Activated gamma-delta T cell treated with Interleukin-2 at 50 U/mL for 16 hours (primary cell): ENCODE measurements at places on chromosomes 3 and 15.

- DNase-seq, result no peak
These were observed 8.6 kb upstream of the SEC13 start for GRCh38 chr3:10329495-10330015.

DNA sequence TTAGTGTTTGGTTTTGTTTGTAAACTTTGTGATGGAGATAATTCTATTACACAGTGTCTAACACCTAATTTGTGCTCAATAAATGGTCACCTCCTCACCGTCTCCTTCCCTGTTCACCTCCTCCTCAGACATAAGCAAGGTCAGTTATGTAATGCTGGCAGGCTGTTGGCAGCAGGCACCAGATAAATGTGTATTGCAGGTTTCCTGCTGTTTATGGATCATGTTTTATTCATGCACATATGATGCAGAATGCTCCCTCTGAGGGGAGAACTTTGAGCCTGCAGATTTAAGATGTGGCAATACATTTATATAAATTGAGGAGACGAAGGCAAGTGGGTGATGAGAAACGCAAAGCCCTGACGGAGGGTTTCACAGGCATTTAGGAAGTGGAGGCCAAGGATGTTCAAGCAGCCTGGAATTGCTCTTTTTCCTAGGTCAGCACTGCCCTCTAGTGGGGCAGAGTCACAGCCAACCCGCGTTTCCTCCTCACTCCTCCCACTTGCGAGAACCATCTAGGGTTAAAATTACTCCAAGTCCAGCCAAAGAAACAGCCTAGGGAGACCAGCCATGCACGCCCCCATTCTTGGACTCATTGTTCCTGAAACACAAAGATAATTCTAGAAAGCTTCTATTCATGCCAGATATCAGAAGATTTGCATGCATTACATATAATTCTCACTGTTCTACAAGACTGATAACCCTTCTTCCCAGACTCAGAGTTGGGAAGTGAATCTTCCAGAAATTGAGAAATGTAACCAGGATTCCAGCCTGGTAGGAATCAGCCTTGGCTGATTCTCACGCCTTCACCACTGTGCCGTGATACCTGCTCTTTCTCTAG is 228.7 kb downstream of the SLCO3A1 start:
- peak; percentile 16 for DNase-seq

- DNase-seq, result no peak
These were observed 3.8 kb downstream of the ST3GAL6 start for GRCh38 chr3:98766924-98767323.

DNA sequence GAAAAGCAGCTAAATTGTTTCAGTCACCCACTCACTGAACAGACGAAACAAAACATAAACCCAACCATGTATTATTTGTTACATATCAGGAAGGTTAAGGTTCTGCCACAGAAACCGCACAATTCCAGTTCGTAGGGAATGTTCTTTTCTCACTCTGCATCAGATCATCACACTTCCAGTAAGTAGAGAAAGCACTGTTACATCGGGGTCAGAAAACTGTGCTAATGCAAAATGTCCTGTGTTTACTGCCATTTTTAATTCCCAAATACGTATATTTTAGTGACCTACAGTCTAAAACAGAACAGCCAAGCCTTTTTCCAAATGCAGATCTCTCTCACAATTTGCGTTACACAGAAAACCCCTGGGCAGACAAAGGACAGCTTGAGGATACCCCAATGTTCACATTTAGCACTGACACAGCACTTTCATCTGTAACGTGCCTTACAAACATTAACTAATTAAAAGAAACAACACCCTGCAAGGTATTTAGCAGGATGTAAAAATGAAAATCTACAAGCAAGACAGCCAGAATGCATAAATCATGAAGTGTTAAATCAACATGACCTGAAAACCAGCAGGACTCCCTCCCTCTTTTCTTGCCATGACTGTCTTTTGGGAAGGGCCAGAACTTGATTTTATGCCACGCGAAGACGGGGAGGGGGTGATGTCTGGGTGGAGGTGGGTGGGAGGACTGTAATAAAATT is 34.8 kb upstream of the SKIL start:
- DNase-seq, result no peak

- DNase-seq, result no peak
These were observed 1.6 kb downstream of the OXTR start for GRCh38 chr3:8767667-8768363.

GRCh38 chr3:43638594-43639447 is 17.0 kb upstream of the ANO10 start:
- DNase-seq, result peak; percentile 20

- no peak for DNase-seq
These were observed 214.9 kb downstream of the CBLB start for GRCh38 chr3:105653868-105654267.

DNA sequence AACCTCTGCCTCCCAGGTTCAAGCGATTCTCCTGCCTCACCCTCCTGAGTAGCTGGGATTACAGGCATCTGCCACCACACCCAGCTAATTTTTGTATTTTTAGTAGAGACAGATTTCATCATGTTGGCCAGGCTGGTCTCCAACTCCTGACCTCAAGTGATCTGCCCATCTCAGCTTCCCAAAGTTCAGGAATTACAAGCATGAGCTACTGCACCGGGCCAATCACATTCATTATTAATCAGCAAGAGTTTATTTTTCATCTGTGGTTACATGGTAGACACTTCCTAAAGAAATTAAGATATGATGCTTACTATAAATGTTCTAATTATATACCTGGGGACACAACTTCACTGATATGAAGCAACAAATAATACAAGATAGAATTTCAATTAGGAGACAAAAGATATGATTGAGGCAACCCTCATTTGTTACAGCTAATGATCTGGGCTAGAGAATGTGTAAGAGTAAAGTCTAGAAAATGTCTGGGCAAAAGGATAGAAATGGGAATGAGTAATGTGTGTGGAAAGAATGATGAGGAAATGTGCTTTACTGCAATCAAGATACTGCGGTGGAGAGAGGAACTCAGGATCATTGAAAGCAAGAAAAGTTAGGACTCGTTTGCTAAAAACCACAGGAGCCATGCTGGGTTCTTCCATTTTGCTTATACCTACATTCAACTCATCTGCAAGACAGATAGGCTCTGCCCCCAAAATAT is 366.8 kb downstream of the ZIC1 start:
- DNase-seq, result no peak

GRCh38 chr3:129327510-129327909 is 48.8 kb downstream of the HMCES start:
- DNase-seq, result no peak

DNA sequence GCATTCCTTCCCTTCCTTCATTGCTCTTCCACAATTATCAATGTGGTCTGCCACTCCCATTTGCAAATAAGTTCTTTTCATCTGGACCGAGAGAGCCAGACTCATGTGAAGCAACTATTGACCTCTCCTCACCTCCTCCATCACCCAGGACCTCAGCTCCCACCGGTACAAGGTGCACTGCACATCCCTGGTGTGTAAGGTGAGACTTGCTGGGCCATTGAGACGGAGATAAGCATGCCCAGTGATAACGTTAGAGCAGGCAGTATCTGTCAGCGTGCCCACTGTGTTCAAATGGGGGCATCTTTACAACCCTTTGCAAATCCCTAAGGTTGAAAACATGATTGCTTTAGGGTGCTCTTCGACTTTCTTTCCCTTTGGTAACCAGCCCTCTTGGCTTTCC is 154.8 kb downstream of the ADAMTS17 start:
- no peak for DNase-seq

- DNase-seq, result no peak
These were observed 59.8 kb upstream of the UNC13C start for GRCh38 chr15:53918180-53919079.

DNA sequence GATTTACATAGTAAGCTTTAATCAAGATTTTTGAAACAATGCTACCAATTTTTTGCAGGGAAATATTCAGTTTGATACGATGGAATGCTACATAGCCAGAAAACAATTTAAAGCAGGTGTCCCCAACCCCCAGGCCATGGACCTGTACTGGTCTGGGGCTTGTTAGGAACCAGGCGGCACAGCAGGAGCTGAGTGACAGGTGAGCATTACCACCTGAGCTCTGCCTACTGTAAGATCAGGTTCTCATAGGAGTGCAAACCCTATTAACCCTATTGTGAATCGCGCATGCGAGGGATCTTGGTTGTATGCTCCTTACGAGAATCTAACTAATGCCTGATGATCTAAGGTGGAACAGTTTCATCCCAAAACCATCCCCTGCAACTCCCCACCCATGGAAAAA is 322.6 kb upstream of the NECTIN3 start:
- DNase-seq, result no peak

- DNase-seq, result no peak
These were observed 14.2 kb upstream of the RFT1 start for GRCh38 chr3:53144446-53144845.

GRCh38 chr15:100909989-100910955 is 8.9 kb upstream of the LRRK1 start:
- DNase-seq, result no peak

- DNase-seq, result no peak
These were observed 588.4 kb downstream of the NAALADL2 start for GRCh38 chr3:175447521-175447920.

GRCh38 chr3:115381931-115382330 is 234.8 kb upstream of the ZBTB20 start:
- DNase-seq, result no peak

GRCh38 chr15:70758790-70759462 is 4.4 kb downstream of the UACA start:
- no peak for DNase-seq

DNA sequence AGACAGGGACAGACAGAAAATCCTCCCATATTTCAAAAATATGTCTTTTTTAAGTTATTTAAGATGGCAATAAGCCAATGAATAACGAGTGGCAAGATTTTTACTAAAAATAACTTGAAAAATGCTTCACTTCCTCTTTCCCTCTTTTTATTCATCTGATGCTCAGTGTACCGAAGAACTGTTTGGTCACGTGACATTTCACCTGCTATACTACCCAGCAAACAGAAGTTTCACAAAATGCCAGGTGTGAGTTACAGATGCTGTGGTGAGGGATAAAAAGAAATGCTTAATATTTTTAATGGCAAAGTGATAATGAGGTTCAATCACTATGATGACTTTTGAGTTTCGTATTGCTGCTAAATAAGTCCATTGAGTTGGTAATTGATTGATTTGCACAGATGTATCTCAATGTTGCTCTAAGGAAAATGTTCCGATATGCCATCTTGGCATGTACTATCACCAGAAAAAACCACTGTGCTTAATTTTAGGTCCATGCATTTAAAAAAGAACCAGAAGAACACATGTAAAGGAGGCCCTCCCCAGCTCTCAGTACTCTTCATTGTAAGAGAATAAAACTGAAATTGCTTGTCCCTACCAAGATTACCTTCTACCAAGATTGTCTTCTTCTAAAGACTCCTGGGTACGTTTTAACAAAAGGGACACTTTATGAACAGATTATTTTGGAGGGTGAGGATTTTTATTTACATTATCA is 26.0 kb upstream of the SEC62 start:
- no peak for DNase-seq

- DNase-seq, result no peak
These were observed at the start of gene SPSB4 for GRCh38 chr3:141050576-141051442. Gene SPSB4 (plus strand): TSS chr3:141051347. CDS start chr3:141066105, 14,758 bp downstream.

DNA sequence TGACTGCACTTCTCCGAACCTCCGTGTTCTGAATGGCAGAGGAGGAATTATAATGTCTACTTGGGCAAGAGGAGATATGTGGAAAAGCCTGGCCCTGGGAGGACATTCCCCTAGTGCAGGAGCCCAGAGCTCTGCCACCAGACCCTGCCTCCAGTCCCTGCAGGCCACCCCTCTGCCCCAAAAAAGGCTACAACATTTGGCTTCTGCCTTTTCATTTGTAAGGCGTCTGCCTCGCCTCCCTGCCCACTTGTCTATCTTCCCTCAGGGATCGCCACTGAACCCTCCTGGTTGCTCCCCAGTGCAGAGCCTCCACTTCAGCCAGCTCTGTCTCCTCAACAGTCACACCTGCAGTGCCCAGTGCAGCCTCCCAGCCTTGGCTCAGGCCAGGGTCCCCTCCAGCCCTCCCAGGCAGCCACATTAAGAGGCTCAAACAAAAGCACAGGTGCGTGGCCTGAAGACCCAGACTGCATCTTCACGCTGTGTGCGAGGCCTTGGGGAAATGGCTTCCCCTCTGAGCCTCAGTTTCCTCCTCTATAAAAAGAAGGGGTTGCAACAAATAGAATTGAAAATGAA is 125.9 kb upstream of the SMAD3 start:
- DNase-seq, result no peak

GRCh38 chr3:152518346-152518745 is 249.6 kb downstream of the MBNL1 start:
- DNase-seq, result no peak

- no peak for DNase-seq
These were observed 154.3 kb downstream of the RBPMS2 start for GRCh38 chr15:64621056-64621455.

DNA sequence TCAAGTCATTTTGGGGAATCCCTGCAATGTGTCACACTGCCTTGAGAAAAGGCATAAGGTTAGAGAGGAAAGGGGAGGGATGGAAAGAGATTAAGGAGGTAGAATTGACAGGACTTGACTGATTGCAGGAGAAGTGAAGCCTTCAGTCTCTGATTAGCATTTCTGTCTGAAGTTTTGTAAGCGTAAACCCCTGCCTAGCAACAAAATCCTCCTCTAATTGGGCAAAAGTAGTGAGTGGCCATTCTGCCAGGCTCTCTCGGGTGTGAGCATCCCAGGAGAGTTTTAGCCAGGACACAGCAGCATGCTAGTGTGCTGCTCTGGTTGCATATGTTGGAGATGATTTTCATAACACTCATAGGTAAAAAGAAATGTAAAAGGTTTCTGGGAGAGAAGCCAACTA is 117.0 kb upstream of the MRPL3 start:
- no peak for DNase-seq

- DNase-seq, result no peak
These were observed 33.4 kb downstream of the DCLK3 start for GRCh38 chr3:36730966-36731365.

DNA sequence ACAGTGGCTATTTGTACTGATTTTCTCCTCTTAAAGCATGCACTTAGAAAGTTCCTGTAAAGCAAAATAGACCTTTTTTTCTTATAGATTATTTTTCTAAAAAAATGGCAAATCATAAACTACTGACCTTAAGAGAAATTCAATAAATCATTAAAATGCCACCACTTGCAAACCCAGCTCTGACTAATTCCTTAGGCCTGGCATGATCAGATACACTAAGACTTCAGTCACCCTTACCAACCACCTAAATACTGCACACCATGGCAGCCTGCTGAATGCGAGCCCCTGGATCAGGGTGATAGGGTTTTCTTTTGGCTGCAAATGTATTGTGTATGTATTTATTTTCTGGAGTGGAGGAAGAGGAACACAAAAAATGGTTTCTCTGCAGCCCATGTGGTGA is 370.6 kb upstream of the TBL1XR1 start:
- no peak for DNase-seq
